ENCODE measurements at places on chromosomes 6 and 20. TPM values are rescaled to one million over a fixed set of nuclear protein-coding genes. Genes with fewer than 3 reads are reported as not detected.

- DNase-seq = no peak
Observed at GRCh38 chr20:37920679-37921322, 17.9 kb downstream of the VSTM2L start.

- no peak for DNase-seq
Observed at GRCh38 chr6:3665608-3666007, 85.9 kb downstream of the PXDC1 start.

GRCh38 chr20:64114356-64114971 is 7.1 kb upstream of the NPBWR2 start:
- no peak for DNase-seq

DNA sequence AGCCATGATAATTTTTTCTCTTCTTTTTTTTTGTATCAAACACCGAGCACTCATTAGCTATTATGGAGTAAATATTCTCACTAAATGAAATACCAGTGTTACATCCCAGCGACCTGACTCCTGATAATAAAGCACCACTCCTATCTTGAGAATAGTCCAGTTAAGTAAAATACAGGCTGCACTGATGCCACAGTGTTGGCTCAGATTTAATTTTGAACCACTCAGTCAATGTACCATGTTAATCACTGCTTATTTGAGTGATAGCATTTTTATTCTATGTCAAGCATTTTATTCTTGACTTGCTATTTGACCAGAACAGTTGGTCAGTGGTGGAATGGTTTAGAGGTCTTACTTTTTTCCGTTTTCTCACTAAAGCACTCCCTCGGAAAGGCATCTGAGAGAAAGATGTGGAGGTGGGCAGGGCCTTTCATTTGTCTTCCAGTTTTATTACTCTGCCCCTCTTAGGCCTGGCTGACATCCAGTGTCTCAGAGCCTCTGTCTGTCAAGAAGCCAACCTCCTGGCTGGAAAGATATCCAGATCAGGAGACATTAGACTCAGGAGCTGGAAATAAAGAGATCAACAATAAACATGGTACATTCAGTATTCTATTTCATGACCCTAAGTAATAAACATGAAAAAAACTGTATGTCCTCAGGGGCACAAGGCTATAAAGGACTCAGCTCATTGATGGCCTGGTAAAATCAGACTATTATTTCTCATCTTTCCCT is 457.8 kb downstream of the EPM2A start:
- DNase-seq = no peak

The GJA10 gene
- total RNA-seq = not detected

DNA sequence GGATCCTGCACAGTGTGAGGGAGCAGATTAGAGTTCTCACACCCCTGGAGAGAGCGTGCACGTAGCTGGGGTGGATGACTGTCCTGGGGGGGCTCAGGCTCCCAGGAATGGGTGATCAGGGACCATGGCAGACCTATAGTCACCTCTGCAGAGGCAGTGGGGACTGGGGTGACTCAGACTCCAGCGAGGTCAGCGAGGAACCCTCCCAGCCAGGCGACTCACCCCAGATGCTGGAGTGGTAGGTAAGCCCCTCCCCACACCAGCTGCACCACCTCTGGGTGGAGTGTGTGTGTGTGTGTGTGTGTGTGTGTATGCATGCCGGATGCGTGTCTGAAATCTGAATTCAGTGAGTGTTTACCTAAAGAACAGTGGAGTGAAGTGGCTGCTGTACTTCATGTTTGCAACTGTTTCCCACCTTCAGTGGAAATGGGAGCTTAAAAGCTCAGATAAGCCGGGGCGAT is 17.4 kb upstream of the GTSF1L start:
- no peak for DNase-seq

- DNase-seq = no peak
Observed at GRCh38 chr6:115891111-115891669, 169.5 kb downstream of the FRK start.

- no peak for DNase-seq
Observed at GRCh38 chr6:144379356-144379755, 94.2 kb downstream of the UTRN start.

DNA sequence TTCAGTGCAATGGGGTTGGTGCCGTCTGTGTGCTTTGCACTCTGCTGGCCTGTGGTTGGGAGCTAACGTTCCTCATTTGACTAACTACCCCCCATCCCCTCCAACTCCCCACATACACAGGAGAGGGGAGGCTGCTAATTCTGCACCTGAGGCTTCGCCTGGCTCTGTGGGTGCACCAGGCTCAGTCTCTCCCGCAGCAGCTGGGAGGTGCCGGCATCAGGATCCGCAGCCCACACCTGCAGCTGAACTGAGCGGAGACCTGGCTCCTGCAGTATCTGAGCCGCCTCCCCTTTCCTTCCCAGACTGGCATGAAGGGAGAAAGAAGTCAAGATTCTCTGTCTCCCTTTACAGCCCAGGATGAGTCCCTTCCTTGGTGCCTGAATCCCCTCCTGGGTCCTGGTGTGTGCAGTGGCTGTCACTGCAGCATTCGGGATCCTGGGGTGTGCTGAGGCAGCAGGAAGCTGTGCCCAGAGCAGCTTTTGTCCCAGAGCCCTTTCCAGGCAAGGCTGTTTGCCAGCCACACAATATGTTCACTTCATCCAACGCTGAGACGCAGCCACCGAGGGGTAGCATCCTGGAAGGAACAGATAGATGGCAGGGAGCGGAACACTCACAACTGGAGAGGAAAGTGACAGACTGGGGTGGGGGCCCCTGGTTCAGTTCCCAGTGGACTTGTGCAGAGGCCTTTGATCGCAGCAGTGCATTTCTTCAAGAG is 70.2 kb downstream of the CDH4 start:
- no peak for DNase-seq

DNA sequence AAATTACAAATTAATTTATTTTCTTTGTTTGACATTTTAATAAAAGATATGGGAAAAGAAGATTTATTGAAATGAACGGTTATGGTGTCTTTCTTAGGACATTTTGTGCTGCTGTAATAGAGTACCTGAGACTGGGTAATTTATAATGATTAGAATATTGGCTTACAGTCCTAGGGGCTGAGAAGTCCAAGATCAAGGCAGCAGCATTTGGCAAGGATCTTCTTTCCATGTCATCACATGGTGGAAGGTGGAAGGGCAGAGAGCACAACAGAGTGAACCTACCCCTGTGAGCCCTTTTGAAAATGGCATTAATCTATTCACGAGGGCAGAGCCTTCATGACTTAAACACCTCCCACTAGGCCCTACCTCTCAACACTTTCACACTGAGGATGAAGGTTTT is 75.7 kb upstream of the LTV1 start:
- no peak for DNase-seq

- DNase-seq = peak; percentile 44
Observed at GRCh38 chr6:163667372-163668060, 253.0 kb downstream of the QKI start.

DNA sequence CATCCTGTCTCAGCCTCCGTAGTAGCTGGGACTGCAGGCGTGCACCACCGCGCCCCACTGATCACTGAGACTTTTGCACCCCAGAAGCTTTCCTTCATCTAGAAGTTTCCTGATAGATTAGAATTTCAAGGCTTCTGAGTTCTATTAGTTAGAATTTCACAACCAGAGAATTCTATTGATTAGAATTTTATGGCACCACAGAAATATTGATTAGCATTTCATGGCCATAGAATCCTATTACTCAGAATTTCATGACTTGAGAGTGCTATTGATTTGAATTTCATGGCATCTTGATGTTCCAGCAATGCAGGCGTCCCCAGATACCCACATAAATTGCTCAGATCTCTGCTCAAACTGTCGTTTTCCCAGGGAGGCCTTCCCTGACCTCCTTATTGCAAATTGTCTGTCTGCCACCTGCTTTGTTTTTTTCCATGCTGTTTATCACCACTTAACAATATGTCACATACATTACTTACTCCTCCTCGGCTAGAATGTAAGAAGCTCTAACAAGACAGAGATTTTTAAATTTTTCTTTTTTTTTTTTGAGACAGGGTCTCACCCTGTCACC is 16.9 kb upstream of the CBFA2T2 start:
- no peak for DNase-seq

DNA sequence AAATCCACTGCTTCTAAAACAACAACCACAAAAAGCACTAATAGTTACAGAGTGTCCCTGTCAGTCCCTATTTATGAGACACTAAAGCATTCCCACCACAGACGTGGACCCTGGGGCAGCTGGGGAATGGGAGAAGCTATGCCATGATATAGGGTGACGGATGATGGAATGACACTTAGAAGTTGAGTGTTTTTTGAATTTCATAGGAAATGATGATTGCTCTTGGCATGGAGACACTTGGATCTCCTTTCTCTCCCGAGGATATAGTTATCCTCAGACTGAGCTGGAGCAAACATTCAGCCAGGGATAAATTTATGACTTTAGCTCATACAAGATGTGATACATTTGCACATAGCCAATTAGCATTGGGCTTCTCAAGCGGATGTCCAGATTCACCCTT is 151.2 kb downstream of the EDN3 start:
- DNase-seq = peak; percentile 75

The FIG4 gene
- total RNA-seq = 22.3 TPM

- no peak for DNase-seq
Observed at GRCh38 chr6:119521251-119521650, 171.7 kb upstream of the MAN1A1 start.

DNA sequence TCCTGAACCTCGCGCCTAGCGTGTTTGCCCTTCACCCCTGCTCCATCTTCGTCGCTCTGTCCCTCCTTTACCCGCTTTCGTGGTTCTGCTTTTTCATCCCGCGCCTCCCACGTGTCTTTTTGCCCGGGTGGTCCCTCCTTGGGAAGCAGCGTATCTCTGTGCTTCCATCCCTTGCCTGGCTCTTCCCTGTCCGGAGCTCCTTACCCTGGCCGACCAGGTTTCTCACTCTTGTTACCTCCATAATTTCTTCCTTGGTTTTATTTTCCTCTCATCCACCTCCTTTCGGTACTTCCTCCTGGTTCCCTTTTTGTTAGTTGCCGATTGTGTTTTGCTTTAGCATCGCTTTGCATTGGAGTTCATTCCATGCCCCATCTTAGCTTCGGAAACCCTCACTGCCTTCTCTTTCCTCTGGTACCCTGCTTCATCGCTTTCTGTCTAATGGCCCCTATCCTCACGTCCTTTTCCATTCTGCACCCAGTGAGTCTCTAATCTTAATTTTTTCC is 735 bp downstream of the FAM135A start:
- DNase-seq = peak; percentile 51

The SRSF12 gene
- 4.7 TPM for total RNA-seq

DNA sequence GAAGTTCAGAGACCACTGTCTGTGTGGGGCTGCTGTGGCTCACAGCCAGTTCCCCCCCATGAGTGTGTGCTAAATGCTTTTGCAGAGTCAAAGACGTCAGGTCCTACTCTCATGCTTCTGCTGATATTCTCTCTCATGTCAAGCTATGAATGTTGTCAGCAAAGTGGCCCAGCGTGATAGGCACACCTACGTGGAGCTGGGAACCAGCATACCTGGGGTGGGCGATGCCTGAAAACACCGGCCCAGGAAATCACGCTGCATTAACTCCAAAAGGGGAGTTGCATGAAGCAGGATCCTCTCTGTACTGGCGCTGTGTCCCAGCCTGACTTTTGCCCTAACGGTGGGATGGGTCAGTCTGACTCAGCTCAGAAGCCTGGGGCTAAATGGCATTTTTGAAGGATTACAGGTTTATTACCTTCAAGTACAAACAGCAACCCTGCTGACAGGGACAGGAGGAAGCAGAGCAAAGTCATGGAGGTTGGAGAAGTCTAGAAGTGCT is 9.0 kb upstream of the MRPS10 start:
- DNase-seq = no peak

The DCDC2 gene
- 0.21 TPM for total RNA-seq

DNA sequence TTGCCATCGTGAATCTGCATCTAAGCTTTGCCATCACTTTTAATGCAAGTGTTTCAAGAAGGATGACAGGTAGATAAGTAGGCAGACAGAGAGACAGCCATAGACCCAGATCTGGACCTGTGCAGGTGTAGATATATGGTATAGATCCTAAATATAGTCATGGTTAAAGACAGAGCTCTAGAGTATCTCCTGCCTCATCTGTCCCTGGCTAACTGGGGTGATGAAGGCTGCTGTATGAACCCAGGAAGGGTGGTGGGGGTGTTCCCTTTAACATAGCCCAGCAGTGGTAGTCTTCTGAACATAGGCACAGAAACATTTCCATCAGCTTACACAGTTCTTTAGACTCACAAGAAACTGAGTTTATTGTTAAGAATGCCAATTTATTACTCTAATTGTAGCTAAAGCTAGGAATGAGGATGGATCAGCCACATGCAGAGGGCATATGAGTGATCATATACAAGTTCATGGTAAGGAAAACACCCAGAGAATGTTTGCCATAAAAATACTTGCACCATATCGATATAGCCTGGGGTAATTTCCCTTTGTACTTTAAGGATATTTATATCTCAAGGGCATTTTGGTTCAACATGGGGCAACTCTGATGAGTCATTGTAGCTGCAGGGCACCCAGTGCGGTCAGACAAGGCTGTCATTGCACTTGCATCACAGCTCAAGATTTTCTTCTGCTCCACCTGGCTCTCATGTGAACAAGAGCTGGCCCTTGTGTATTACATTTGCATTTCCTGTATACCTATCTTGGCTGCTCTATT is 587.2 kb downstream of the EPM2A start:
- no peak for DNase-seq

The RAB32 gene
- total RNA-seq = 19.8 TPM

The PRL gene
- not detected for total RNA-seq

DNA sequence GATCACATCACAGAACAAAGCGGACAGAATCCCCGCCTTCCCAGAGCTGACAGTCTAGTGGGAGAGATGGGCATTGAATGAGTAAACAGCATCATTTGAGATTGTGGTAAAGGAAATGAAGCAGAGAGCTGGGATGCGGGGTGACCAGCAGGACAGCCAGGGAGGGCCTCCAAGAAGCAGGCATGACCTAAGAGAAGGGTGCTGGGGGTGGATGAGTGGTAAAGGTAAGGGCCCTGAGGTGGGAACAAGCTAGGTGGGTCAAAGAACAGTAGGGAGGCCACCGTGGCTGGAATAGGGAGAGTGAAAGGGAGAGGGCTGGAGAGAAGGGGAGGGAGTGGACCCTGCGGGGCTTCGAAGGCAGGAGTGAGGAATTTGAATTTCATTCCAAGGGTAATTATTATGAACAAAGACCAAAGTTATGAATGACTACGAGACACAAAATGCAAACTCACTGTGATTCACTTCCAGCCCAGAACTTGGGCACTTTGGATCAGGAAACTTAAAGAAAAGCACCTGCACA is 61.4 kb downstream of the CEBPB start:
- DNase-seq = no peak

The GRM1 gene
- not detected for total RNA-seq

Measured in tongue (tissue), 3 donors.